NCI-H146 (cell line): ENCODE measurements at places on chromosomes 7 and 10.

- peak; percentile 16 for DNase-seq
Measured at GRCh38 chr10:87504307-87504639, 420 bp upstream of the MINPP1 start.

GRCh38 chr7:140213684-140214074 lies 36.9 kb upstream of the KDM7A start:
- no peak for DNase-seq

DNA sequence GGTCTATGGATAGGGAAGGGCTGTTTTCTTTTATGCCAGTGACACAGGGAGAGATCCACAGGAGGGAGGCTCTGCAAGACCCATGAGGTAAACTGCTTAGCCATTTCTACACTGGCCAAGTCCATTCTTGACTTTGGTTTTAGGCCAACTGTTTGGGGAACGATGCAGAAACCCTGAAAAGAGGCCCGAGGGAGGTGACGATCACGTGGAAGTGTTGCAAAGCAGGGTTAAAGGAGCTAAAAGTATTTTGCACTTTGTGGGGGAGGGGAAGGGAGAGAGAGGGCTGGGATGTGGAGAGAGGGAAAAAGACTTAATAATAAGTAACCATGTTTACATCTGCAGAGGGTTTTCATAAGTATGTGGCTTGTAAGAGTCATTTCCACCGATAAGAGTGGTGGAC lies 239.7 kb downstream of the EMX2 start:
- no peak for DNase-seq

- DNase-seq = no peak
Measured at GRCh38 chr10:79081353-79082034, 12.7 kb downstream of the ZMIZ1 start.

DNA sequence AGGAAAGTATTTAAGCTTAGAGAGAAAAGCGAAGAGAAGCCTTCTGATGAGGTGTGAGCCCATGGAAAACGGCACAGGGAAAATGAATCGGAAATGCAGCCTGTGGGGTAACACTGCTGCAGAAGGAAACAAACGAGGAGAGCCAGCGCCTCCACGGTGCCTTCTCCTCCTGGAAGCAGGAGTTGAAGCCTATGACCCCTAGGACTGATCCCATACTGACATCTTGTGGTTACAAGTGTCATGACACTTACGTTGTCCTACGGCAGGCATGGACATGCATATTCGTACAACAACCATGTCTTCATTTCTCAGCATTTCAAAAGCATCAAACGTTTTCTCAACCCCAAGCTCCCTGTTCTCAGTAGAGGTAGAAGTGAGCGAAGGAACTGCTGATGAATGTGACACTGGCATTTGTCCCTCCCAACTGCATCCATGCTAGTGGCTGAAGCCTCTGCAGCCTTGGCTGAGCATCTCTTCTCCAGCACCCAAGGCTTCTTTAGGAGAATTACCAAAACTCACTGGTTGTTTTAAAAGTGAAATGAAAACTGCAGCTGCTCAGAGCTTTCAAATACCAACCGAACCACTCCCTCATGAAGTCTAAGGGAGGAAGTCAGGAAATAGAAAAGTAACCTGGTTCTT lies 160.2 kb downstream of the JAZF1 start:
- peak; percentile 67 for DNase-seq

GRCh38 chr10:670990-671389 lies 18.5 kb downstream of the DIP2C start:
- no peak for DNase-seq

DNA sequence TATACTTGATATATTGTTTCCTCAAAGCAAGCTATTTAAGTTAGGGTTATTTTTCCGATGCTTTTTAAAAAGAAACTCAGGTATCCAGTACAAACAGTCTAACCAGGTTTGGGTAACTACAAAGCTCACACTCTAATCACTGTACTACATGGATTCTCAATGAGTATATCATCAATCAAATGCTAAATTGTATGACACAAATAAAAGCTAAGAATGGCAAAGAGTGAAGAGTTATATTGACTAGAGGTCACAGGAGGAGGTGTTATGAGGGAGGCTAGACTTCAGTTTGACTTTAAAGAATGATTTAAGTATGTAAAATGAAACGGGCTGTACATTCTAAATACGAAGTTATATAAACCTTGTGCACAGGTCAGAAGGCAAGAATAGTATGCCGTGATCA lies 178.0 kb downstream of the CTNNA3 start:
- no peak for DNase-seq

- no peak for DNase-seq
Measured at GRCh38 chr7:98795741-98796493, 73.9 kb downstream of the TMEM130 start.

GRCh38 chr10:70834021-70834420 lies 18.3 kb downstream of the SGPL1 start:
- no peak for DNase-seq

DNA sequence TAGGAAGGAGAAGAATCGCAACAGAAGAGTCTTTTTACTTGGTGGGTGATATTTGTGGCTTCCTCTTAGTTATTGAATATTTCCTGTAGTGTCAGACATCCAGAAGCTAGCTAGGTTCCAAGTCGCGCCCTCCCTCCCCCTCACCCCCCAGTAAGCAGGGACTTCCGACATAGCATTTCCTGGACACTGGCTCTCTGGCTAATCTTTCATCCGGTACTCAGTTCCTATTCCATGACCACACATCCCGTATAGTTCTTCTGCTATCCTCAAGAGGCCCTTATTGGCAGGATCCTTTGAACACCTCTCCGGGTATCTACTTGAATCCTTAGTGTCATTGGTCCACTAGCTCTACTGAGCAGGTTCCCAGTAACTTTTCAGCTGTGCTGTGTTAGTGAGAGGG lies 167.8 kb downstream of the HDAC9 start:
- DNase-seq = no peak

DNA sequence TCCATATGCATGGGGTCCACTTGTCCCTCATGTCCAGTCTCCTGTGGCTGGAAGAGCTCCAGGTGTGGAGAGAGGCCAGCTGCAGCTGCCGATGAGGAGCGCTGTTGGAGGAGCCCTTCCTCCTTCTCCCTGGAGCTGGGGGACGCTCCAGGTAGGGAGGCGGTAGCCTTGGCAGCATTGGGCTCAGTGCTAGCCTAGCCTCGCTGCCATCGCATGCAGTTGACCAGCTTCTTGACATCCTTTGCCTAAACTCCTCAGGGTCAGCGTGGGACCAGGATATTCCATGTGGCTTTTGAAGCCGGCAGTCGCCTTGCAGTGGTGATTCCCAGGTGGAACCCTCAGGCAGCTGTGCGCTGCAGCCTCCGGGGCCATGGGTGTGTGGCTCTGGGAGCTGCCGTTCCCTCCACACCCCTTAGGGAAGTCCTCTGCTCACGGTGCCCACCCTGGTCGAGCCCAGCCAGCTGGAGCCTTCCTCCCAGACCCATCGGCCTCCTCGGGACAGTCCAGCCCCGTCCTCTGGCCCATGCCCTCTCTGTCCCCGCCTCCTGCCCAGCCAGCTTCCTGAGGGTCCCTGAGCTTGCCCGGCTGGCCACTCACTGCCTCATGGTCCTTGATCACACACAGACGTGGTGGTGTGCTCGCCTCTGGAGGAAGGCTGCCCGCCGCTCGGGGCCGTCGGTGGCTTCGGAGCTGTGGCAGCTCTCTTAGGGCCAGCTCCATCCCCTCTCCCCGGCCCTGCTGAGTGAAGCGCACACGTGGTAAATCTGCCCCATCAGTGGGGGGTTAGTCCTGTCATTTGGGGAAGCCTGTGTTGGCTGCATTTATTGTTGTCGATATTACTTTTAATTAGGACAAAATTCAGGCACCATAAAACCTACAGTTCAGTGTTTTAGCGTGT lies 21.2 kb downstream of the INPP5A start:
- no peak for DNase-seq

GRCh38 chr10:102647443-102648268 lies 3.4 kb downstream of the TRIM8 start:
- no peak for DNase-seq

- DNase-seq = no peak
Measured at GRCh38 chr7:44105832-44106231, 1.7 kb downstream of the AEBP1 start.

DNA sequence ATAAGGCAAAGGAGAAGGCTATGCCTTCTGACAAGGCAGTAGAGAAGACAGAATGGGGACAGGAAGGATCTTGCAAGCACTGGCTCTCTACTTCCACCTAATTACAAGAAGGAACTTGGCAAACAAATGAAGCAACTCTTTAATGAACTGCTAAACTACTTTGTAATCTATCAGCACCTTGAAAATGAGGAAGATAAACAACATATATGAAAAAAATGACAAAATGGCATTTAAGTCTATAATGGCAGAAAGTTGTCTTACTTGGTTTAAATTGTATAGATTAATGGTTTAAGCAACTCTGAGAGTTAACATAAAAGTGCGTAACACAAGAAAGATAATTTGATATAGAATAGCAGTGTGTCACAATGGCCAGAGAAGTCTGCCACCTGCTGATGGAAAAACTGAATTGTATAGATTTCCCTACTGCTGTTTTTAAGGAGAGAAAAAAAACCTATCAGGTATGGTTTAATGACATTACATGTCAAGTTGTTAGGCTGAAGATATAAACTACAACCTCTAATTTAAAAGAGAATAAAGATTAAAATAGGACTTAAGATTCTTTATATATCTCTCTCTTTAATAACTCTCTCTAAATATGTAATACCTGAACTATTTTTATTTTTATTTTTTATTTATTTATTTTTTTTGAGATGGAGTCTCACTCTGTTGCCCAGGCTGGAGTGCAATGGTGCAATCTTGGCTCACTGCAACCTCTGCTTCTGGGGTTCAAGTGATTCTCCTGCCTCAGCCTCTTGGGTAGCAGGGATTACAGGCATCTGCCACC lies 11.8 kb downstream of the NT5C3A start:
- peak; percentile 26 for DNase-seq

- DNase-seq = no peak
Measured at GRCh38 chr7:36629351-36629750, 94.9 kb downstream of the AOAH start.

DNA sequence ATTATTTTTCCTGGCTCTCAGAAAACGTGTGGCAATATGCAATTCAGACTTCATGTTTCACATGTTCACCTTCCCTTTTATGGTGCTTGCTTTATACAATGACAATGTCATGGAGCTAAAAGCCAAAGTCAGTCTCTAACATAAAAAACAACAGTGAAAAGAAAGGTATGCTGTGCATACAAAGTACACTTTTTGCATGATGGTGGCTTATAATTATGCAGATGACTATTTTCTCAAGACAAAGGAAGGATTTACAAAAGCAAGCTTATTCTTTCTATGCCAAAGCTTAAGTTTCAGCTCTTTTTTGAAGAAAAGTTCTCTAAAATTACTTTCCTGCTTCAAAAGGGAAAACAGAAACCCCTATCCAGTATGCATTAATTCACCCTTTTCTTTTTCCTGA lies 15.6 kb downstream of the ERCC6 start:
- DNase-seq = no peak

- DNase-seq = peak; percentile 61
Measured at GRCh38 chr7:7424151-7424873, 111.4 kb downstream of the COL28A1 start.

- DNase-seq = no peak
Measured at GRCh38 chr10:7797582-7797981, 9.6 kb downstream of the ATP5F1C start.

- DNase-seq = no peak
Measured at GRCh38 chr10:17383801-17384555, 70.4 kb downstream of the ST8SIA6 start.

DNA sequence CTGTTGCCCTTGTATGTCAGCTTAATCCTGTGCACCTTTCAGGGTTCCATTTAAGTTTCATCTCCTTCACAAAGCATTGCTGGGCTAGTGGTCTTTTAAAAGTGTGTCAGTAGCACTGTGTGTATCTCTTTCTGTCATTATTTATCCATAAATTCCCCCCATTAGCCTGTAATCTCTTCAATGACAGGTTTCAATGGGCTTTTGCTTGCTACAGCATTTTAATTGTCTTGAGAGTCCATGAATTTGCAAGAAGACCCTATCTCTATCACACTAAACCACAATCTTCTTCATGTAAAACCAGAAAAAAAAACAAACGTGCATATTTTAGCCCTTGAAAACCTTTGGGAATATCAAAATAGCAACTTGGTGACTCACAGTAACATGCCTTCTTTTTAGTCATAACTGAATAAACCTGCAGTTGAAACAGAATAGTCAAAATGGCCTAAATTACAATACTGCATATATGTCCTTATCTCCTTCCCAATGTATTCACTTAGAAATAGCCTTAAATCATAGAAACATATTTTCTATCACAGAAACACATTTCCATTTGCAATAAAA lies 118.6 kb downstream of the PON1 start:
- no peak for DNase-seq

- no peak for DNase-seq
Measured at GRCh38 chr7:25091176-25091575, 33.9 kb downstream of the CYCS start.

DNA sequence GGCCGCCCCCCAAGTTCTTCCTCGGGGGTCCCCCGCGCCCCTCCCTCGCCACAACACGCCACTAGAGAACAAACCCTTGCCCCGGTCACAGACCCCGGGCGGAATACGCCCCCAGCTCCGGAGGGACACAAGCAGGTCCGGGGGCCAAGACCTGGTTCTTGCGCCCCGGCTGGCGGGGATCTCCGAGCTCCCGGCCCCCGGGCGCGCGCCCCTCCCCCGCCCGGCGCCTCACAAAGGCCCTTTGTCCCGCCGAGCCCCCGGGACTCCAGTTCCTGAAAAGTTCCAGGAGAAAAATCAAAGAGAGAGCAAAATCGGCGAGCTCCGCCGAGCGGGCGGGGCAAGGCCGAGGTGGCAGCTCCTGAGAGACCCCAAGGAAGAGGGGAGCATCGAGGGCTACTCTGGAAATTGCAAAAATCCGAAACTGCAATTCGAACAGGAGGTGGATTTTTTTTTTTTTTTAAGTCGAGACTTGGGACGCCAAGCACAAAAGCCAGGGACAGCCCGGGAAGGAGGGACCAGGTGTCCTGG lies 4.0 kb downstream of the TNRC18 start:
- DNase-seq = no peak

- DNase-seq = peak; percentile 40
Measured at GRCh38 chr7:51430480-51431086, 114.0 kb upstream of the COBL start.

- no peak for DNase-seq
Measured at GRCh38 chr10:20132816-20133215, 316.6 kb downstream of the PLXDC2 start.

DNA sequence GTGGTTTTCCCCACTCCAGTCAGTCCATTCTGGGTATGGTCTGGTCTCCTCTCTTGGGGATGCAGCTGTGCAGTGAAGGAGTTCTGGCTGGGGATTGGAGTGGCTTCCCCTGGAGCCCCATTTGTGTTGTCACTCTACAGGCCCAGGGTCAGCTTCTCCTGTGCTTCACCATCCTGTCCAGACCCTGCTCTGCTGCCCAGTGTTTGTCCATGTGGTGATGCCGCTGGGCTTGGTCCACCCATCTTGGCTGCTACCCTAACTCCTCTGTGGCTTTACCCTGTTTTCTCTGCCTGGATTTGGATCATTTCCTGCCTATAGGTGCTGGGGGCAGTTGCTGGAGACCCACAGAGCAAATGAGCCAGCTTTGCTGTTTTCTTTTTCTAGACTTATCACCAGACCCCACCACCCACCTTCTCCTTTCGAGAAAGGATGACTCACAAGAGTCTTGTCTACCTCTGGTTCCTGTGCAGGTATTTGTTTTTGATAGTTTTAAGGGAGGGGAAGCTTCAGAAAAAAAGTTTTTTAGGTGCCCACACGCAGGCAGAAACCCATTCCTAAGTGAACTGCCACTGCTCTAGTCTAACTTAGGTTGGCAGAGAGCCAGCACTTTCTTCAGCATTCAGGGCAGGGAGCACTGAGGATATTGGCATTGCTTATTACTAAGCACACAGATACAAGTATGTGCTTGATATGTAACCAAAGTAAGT lies 8.5 kb downstream of the ZDHHC16 start:
- no peak for DNase-seq

- no peak for DNase-seq
Measured at GRCh38 chr10:115903207-115903606, 369.8 kb downstream of the GFRA1 start.
